ENCODE measurements at places on chromosomes 5 and 9.

DNA sequence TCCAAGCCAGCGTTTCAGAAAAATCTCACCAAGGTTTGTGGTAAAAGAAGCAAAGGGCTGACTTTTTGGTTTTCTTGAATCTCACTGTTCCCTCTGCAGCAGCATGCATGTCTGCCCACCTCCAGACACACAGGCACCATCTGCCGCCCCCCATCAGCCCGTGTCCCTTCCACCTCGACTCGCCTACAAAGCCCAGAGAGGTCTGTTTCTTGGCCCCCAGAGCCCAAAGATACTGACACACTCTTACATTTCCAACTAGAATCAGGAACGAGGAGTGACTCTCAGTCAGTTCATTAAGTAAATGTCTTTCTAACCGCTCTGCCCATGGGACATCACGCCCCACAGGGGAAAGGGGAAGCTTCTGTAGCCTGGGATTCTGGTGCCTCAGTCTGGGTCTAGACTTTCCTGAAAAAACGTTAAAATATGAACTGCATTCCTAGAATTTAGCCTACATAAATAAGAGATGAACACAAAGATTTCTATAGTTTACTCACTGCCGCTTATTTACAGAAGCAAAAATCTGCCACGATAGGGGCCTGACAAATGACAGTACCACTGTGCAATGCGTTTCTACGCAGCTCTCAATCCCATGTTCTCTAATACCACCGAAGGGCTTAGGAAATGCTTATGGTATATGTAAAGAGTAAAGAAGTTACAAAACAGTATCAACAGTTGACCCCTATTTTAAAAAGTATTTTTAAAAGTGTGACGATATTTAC lies 4.1 kb downstream of the IL4 start:
- no peak for DNase-seq

DNA sequence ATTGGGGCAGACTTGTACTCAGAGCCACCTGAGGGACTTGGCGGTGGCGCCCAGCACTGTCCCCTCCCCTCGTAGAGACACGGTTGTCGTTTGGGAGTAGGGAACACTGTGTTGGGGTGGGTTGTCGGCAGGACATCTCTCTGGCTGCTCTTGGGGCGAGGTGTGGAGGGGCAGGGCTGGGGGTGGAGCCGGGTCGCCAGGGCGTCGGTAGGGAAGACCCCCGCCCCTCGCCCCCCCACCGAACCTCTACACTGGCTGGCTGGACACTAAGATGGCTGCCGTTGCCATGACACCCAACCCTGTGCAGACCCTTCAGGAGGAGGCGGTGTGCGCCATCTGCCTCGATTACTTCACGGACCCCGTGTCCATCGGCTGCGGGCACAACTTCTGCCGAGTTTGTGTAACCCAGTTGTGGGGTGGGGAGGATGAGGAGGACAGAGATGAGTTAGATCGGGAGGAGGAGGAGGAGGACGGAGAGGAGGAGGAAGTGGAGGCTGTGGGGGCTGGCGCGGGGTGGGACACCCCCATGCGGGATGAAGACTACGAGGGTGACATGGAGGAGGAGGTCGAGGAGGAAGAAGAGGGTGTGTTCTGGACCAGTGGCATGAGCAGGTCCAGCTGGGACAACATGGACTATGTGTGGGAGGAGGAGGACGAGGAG lies 778 bp downstream of the TRIM41 start:
- no peak for DNase-seq

DNA sequence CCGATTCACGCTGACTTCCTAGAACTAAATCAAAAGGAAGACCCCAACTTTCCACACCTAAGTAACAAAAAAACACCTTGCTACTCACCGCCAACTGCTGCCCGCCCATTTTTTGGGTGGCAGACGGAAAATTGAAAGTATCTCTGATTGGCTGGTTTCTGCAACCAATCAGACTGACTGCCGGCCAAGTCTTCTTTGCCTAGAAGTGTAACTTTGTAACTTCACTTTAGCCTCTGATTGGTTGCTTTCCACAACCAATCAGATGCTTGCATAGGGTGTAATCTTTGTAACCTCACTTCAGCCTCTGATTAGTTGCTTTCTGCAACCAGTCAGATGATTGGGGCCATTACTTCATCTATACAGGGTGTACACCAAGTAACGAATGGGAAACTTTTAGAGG lies 42.6 kb upstream of the ANKH start:
- DNase-seq: no peak

GRCh38 chr5:176594554-176594953 lies 15.4 kb downstream of the GPRIN1 start:
- DNase-seq: no peak

- DNase-seq: peak; percentile 9
These were observed 550 bp downstream of the IFNE start for GRCh38 chr9:21481470-21482056.

- DNase-seq: no peak
These were observed 41.3 kb upstream of the S1PR3 start for GRCh38 chr9:88949961-88950340.

DNA sequence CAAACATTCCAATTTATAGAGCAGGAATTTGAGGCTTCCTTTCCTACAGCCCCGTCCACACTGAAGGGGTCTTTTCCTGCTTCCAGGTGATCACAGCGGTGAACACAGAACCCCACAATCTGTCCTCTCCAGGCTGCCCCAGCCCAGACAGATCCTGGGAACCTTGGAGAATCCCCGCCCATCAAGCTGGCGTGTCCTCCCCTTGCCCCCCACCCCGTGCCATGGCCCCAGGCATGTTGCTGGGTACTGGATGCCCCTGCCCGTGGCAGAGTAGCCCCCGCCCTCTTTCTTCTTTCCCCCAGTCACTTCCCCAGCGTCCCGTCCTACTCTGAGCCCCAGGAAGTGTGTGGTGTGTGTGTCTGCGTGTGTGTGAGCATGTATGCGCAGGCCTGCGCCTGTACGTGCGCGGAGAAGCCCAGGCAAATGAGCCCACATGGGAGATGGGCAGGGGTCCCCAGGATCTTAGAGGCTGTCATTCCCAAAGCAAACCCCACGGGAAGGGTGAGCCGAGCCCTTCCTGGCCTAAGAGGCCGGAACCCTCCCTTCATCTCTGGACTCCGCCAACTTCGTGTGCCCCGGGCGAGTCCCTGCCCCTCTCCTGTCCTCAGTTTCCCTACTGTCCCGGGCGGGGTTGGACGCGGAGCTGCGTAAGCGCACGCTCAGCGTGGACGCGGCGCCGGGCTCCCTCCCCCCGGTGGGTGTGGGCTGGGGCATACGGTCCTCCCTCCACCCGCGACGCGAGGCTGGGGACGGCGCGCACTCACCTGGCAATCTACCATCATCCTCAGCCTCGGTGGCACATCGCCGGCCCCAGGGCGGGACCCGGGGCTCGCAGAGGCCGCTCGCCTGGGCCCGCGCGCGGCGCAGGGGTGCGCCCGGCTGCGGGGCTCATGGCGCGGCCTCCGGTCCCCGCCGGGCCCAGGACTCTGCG lies 15.2 kb downstream of the GBGT1 start:
- no peak for DNase-seq

DNA sequence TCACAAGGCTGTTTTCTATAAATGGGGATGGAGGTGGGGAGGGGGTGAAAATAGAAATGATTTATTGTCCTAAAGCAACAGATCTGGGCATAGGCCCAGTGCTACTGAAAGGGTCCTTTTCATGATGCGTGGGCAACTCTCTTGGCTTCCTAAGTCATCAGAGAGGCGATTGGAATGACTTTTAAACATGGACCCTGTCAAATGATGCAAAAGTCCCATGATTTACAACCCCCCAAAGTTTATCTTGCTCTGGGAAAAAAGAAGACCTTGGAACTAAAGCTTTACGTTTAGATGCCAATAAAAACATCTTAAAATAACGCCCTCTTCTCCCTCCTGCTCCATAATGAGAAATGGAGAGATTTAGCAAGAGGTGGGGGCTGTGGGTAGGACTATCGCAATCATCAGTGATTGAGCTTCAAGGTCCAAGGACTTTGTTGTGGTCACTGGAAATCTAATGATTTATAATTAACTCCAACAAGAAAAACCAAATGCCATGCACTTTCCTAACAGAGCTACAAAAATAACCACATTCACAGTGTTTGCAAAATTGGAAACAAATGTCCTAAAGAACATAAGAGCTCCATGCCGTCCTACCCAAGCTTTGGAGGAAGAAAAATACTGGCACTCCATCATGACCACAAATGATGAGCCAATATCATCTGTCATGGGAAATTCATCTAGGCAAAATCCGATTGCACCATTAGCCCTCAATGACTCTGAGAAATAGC lies 167.5 kb upstream of the CLINT1 start:
- DNase-seq: no peak

- DNase-seq: no peak
These were observed 3.6 kb upstream of the PTGR1 start for GRCh38 chr9:111603041-111603440.

DNA sequence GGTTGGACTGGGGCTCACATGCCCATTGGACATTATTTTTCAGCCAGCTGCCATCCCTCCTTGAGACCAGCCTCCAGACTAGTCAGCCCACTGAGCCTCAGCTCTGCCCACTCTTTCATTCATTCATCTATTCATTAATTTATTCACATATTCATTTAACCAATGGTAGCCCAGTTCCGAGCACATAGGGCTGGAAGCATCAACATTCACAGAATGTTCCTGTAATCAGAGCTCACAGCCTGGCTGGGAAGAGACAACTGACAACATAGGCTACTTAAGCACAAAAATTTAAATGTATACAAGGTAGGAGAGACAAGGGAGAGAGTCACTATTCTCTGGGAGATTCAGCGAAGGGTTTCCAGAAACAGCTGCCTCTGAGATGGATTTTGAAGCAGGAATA lies 17.0 kb upstream of the PBX3 start:
- no peak for DNase-seq

DNA sequence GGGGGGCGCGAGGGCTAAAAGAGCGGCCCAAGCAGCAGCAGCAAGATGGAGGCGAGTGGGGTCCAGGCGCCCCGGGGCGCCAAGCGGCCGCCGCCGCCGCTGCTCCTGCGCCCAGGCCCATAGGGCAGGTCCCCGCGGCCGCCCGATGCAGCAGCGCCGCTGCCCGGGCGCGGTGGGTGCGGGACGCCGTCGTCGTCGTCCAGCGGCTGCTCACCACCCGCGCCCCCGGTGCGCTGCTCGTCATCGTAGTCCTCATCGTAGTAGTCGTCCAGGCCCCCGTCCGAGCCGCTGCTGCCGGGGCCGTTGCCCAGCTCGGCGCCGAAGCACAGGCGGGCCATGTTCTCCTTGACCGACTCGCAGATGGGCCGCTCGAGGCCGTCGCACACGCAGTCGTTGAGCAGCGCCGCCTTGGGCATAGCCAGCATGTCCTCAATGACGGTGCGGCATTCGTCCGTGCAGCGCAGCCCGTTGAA lies 1.5 kb downstream of the GAS1 start:
- no peak for DNase-seq

DNA sequence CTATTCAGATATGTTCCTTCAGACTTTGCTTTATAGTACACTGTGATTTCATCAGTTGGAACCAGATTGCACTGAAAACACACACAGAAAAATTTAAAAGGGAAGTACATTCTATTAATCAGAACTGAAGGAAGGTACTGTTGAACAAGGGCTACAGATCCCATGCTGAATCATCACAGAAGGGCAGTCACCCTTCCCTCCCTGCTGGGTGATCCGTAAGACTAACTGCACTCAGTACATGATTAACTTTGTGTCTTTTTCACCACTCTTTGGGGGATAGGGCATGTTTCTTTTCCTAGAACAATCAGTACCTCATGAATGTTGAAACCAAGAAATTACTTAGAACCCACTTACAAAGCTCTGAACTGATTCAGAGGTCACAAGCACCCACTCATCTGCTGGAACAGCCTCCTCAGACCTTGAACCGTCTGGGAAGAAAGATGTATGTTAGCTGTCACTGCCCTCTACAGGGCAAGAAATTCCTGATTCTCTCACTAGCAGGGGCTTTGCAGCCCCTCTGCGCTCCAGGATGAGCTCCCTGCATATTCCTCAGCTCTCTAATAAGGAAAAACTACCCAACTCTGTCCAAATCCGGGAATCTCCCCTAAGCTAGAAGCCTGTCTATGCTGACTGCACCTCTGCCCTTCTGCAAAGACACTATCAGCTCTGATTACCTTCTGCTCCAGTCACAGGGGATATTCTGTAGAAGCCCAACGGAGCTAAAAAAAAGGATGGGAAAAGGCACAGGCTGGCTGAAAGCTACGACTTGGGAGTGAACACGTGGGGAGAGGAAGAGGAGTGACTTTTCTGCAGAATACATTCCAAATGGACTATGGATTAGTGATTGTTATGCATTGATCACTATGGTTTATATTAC lies 51.0 kb downstream of the IARS1 start:
- DNase-seq: no peak

DNA sequence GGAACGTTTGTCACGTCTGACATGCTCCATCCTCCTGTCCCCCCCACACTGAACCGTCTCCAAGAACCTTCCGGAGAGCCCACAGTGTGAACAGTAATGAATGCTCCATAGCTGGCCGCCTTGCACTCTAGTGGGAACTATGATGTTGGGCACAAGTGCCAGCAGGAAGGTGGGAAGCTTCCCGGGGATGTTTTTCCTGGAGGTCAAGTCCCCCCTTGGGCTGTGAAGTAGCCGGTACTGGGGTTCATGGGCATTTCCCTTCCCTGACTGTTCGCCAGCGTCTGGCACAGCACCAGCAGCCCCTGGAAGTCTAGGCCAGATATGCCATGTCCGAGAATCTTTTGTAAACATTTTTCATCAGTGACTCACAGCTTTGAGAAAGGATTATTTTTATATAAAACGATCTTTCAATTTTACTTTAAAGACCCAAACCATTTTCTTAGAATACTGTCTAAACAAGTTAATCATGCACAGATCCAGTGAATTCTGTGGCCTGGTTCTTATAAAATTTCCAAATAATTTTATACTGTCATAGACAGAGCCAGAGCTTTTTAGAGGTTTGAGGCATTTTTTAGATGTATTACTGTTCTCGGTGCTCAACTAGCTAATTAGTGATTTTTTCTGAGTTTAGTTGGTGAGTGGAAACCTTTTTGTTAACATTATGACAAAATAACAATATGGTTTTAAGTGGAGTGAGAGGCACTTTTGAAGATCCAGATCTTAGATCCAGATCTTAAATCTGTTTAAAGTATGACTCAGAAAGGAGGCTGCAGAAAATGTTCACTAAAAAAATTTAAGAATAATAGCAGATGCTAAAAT lies 11.6 kb downstream of the ABL1 start:
- no peak for DNase-seq

- peak; percentile 69 for DNase-seq
These were observed 812 bp downstream of the CACFD1 start for GRCh38 chr9:133460405-133461175.

DNA sequence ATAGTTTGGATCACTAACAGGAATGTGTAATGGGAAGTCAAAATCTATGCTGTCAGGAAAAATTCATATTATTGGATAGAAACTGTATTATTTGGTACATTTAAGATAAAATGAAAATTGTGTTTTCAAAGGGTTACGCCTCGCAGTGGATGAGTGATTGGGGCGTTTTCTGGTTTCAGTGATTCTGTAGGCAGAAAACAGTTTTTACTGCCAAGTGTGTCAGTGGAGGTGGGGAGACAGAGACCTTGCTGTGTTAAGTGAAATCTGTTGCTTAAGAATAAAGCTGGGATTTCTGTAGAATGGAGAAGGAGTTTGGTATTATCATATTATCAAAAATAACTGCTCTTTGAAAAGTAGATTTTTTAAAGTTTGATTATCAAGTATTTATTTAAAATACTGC lies 69.7 kb downstream of the GHR start:
- DNase-seq: no peak

Measured in GM10248 (cell line).